Myometrial cell (primary cell): ENCODE measurements at places on chromosomes 16 and 17. TPM values are rescaled to one million over a fixed set of nuclear protein-coding genes. Genes with fewer than 3 reads are reported as not detected.

C16orf54 gene
- total RNA-seq: not detected in 2 replicates

ABCA10 gene
- total RNA-seq: 0.86 and 1.1 TPM in 2 replicates

OMG gene
- not detected in 2 replicates for total RNA-seq

MYH1 gene
- total RNA-seq: not detected in 2 replicates

TRAPPC1 gene
- total RNA-seq: 68.6 and 81.5 TPM in 2 replicates

OR4D1 gene
- total RNA-seq: not detected in 2 replicates

CRISPLD2 gene
- 65.7 and 68.6 TPM in 2 replicates for total RNA-seq

ENGASE gene
- total RNA-seq: 5.1 and 5.8 TPM in 2 replicates

WNT3 gene
- total RNA-seq: 1.2 and 2.3 TPM in 2 replicates

TLCD1 gene
- total RNA-seq: 10.4 and 10.8 TPM in 2 replicates

TPSG1 gene
- total RNA-seq: not detected in 2 replicates

HBA2 gene
- total RNA-seq: not detected in 2 replicates

TP53TG3 gene
- not detected in 2 replicates for total RNA-seq

PRAC2 gene
- not detected in 2 replicates for total RNA-seq

SSTR5 gene
- total RNA-seq: not detected in 2 replicates

KRT33A gene
- not detected in 2 replicates for total RNA-seq

ZG16B gene
- total RNA-seq: not detected in 2 replicates

P2RX5 gene
- total RNA-seq: 7.8 and 11.7 TPM in 2 replicates

RNF227 gene
- total RNA-seq: 3.5 and 29.2 TPM in 2 replicates

FOXJ1 gene
- not detected in 2 replicates for total RNA-seq

RRN3 gene
- 18.5 and 24.8 TPM in 2 replicates for total RNA-seq
